ENCODE measurements at places on chromosomes 3 and 15. TPM values are rescaled to one million over a fixed set of nuclear protein-coding genes. Genes with fewer than 3 reads are reported as not detected.

- no peak for DNase-seq
Observed at GRCh38 chr3:122974764-122975162, 52.8 kb downstream of the SEMA5B start.

- no peak for DNase-seq
Observed at GRCh38 chr3:46910166-46910760, 32.7 kb downstream of the PTH1R start.

DNA sequence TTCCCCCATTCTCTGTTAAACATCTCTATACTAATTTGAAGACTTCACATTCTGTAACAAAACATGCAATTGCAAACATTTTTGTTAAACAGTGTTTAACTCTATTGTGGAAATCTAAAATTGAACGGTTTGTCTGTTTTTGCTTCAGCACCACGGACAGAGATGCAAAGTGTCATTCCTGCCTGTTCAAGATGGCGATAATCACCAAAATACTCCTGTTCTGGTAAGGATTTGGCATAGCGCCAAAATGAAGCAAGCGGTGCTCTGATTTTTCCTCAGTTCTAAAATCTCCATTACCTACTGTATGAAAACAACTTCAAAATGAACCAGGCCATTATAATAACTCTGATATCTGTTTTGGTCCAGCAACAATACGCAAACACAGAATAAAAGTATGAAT lies 129.7 kb upstream of the TUSC7 start:
- DNase-seq: no peak

DNA sequence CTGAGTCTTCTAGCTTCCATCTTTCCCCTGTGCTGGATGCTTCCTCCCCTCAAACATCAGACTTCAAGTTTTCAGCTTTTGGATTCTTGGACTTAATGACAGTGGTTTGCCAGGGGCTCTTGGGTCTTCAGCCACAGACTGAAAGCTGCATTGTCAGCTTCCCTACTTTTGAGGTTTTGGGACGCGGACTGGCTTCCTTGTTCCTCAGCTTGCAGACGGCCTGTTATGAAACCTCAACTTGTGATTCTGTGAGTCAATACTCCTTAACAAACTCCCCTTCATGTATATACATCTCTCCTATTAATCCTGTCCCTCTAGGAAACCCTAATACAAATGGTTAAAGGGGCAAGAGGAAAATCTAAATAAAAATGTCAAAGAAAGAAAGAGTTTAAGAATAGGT lies 100.1 kb downstream of the ABI3BP start:
- DNase-seq: no peak

- no peak for DNase-seq
Observed at GRCh38 chr3:54358969-54359694, 236.8 kb downstream of the CACNA2D3 start.

DNA sequence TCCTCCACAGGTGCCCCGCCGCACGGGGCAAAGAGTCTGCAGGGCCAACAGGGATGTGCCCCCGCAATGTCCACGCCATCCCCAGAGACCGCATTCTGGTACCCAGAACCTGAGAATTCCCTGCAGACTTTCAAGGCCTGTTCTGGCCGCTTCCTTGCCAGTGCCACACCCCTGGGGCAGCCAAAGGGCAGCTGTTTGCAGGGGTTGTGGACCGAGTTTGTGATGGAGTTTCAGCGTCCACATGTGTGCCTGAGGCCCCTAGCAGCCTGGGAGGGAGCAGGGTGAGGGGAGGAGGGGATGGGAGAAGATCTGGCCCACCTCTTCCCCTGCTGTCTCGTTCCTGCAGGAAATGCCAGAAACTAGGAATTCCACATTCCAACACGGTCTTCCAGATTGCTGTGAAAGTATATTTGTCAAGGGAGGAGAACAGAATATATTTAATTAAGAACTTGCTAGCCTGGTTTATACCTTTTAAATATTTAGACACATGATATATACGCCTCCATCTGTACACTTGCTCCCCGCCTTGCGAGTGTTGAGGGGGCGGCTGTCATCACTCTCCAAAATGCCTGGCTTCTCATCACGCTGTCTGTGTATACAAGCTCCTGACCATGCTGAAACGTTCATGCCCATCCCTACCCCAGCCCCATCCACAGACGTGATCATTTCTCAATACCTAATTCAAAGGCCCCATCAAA lies 31.1 kb upstream of the RASA2 start:
- no peak for DNase-seq

- DNase-seq: no peak
Observed at GRCh38 chr15:61759639-61760038, 300.6 kb downstream of the VPS13C start.

- no peak for DNase-seq
Observed at GRCh38 chr3:150083655-150084042, 113.0 kb upstream of the PFN2 start.

DNA sequence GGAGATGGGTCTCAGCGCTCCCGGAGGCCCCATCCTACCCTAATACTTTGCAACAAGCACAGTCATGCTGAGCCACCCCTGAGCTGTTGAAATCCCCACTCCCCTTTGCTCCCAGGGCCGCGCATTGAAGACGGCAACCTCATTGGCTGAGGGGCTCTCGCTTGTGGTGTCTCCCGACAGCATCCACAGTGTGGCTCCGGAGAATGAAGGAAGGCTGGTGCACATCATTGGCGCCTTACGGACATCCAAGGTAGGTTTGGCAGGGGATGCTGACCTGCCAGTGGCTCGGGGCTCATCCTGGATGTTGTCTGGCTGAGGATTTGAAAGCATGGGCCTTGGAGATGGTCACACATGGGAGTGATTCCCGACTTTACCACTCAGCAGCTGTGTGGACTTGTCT lies 5.9 kb downstream of the TMEM43 start:
- no peak for DNase-seq

GRCh38 chr3:195549931-195550519 lies 6.9 kb upstream of the PPP1R2 start:
- DNase-seq: peak; percentile 72

GRCh38 chr3:82229397-82229796 lies 468.0 kb upstream of the GBE1 start:
- DNase-seq: no peak

- DNase-seq: no peak
Observed at GRCh38 chr3:70999730-71000129, 583.8 kb downstream of the FOXP1 start.

DNA sequence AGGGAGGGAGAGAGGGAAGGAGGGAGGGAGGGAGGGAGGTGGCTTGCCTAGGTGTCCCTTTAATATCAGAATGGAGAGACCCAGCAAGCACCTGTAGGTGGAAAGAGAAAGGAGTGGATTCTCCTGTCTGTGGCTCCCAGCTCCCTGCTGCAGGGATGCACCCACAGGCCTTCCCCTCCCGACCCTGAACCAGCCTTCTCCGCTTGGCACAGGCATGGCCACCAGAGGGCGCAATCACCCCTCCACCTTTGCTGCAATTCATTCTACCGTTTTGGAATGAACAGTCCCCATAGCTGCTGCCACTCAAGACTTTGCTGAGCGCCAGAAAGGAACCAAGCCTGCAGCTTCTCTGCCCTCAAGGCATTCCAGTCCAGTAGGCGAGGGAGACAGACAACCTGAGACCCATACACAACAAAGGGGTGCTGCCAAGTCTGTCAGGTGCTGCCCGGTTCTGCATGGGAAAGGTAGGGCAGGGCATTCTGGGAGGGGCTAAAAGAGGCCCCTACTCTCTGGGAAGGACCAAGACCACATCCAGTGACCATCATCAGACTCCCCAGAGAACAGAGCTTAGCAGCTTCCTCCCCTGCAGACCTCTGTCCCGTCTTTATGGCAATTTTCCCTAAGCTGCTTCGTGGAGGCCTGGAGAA lies 4.9 kb downstream of the TLR9 start:
- peak; percentile 94 for DNase-seq

DNA sequence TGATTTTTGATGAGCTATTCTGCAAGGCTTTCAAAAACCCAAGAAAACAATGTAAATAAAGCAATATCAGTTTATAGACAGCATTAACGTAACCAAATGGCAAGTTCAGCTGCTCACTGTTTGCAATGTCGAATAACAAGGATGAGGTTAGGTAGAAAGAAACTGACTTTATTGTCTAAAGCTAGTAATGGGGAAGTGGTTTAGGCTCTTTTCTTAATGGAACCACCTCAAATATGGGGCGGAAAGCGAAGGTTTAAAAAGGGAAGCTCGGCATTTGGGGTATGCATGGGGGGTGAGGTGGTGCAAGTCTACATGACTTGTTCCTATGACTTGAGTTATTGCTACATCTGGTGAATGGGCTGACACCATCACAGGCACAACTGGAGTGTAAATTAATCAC lies 1060.2 kb downstream of the NSUN3 start:
- DNase-seq: no peak

DNA sequence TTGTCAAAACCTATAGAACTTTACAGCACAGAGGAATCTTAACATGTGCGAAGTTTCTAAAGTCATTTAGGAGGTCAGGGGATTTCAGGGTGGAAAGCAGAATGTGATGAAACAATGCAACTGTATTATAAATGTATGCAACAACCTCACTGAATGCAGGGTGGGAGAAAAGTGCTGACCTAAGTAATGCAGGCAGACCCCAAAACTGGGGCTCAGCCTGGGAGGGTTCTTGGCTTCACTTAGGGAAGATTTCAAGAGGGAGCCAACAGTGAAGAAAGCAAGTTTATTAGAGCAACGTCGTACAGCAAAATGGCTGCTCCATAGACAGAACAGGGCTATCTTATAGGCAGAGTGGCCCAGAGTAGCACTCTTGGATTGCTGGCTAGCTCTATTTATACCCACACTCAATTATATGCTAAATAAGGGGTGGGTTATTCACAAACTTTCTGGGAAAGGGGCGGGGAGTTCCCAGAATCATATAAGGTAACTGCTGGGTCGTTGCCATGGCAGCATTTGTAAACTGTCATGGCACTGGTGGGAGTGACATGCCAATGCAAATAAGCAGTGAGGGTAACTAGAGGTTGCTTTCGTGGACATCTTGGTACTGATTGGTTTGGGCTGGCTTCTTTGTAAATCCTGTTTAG lies 14.2 kb upstream of the CAND2 start:
- no peak for DNase-seq

DNA sequence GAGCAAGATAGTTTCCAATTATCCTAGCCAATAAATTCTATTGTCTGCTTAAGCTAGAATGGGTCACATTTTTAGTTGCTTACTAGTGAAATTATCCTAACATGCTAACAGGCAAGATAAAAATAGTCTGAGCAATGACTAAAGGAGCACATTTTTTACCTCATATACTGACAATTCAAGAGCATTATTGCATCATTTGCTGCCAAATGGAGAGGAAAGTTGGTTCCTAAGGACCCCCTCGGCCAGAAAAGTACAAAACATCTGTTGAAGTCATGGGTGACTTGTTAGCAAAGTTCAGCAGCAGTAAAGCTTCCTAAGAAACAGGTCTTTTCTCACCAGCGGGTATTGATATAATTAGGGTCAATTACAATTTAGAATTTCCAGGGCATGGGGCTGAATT lies 1001.0 kb downstream of the FHIT start:
- no peak for DNase-seq

- DNase-seq: no peak
Observed at GRCh38 chr3:20857636-20858035, 671.6 kb upstream of the SGO1 start.

GRCh38 chr3:171704814-171705213 lies 105.5 kb downstream of the PLD1 start:
- no peak for DNase-seq

GRCh38 chr3:70179111-70179510 lies 133.3 kb downstream of the MDFIC2 start:
- no peak for DNase-seq

- DNase-seq: no peak
Observed at GRCh38 chr3:158443632-158444031, 127.4 kb upstream of the MLF1 start.

DNA sequence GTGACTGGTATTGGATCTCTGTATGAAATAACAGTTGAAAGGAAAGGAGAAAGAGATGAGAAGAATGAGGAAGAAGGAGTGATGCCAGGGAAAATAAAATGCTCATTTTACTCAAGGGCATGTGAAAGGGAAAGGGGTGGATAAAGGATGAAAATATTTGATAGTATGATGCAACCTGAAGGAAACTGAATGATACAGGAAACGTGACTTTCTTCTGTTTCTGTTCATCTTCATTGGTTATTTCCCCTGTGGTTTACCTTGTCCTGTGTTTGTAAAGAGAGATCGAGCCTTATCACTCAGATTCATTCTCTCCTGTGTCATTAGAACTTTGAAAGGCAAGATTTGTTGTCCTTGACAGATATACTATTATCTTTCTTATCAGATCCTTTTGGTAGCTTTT lies 243.6 kb upstream of the SLITRK3 start:
- DNase-seq: no peak

DNA sequence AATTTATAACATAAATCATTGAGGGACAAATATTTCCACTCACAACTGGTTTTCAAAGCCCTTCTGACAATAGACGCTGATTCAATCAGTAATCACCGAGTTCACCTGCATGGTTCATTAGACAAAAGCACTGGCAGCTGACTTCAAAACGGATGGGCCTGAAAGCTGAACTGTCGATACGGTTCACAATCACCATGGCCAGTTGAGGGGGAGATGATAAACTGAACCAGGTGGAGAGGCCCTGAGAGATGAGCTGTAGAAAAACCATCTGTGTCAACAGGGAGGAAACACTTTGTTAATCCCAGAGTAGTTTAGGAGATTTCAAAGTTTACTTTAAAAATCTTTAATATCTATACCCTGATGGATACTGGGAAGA lies 75.0 kb downstream of the PEX5L start:
- DNase-seq: no peak

- no peak for DNase-seq
Observed at GRCh38 chr3:55006244-55006676, 78.4 kb upstream of the LRTM1 start.

DNA sequence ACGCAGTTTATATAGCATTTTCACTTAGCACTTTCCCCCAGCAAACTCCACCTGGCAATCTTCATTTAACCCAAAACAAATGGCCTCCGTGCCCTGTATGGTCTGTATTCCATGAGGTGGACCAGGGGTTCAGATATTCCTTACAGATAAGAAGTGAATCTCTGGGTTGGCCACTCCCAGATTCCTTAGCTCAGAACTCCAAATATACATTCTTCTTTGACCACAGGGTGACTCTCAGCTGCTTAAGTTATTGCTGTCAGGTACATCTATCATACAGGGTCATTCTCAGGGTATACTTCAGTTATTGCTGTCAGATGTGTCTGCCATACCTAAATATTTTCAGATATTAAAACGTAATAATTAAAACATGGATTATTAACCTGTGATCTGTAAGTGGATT lies 229.8 kb downstream of the TBL1XR1 start:
- no peak for DNase-seq

GRCh38 chr15:46956456-46956855 lies 760.8 kb upstream of the SEMA6D start:
- DNase-seq: no peak

The SCN11A gene
- total RNA-seq: 0.21 TPM

The P2RY13 gene
- total RNA-seq: not detected

The CILP gene
- total RNA-seq: 0.04 TPM

The MOBP gene
- total RNA-seq: not detected

The FAM3D gene
- total RNA-seq: not detected

The PEX5L gene
- not detected for total RNA-seq

The VPS39 gene
- total RNA-seq: 90.7 TPM

The EFHB gene
- total RNA-seq: 1.2 TPM

The UQCRC1 gene
- total RNA-seq: 269 TPM

The DNASE1L3 gene
- not detected for total RNA-seq

The EPHA6 gene
- total RNA-seq: not detected

The PAK6 gene
- 0.30 TPM for total RNA-seq

The SKOR1 gene
- not detected for total RNA-seq

The FBXO40 gene
- total RNA-seq: not detected

The MNS1 gene
- 0.47 TPM for total RNA-seq
